Activated B cell treated with CpG ODN at 0.5 μM for 24 hours (primary cell): ENCODE measurements at places on chromosomes 3 and 15. TPM values are rescaled to one million over a fixed set of nuclear protein-coding genes. Genes with fewer than 3 reads are reported as not detected.

- no peak for DNase-seq
Measured at GRCh38 chr15:85407421-85408269, 27.2 kb downstream of the AKAP13 start.

APOD gene
- total RNA-seq = 0.20 and 0.35 TPM in 2 replicates

PRR23A gene
- total RNA-seq = not detected in 2 replicates

DNA sequence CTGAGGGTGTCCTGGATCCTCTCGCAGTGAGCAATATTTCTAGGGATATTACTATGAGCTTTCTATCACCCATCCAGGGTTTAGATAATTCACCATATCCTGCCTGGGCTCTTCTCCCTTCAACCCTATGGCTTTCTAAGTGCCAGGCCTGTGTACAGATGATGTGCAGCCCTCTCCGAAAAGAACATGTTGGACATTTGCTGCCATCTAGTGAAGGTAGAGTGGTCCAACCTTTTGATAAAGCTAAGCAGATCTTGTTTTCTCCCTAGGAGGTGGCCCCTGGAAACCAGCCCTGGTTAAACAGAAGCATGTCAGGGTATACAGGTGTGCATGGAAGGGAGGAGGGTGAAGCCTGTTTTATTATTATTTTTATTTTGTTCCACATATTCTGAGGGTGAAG lies 27.9 kb upstream of the SCN10A start:
- DNase-seq = no peak

- no peak for DNase-seq
Measured at GRCh38 chr3:78545827-78546226, 1222.0 kb downstream of the ROBO1 start.
